ENCODE measurements at places on chromosomes 4 and X.

GRCh38 chr4:183591301-183591700 lies 67.7 kb downstream of the RWDD4 start:
- DNase-seq: no peak

DNA sequence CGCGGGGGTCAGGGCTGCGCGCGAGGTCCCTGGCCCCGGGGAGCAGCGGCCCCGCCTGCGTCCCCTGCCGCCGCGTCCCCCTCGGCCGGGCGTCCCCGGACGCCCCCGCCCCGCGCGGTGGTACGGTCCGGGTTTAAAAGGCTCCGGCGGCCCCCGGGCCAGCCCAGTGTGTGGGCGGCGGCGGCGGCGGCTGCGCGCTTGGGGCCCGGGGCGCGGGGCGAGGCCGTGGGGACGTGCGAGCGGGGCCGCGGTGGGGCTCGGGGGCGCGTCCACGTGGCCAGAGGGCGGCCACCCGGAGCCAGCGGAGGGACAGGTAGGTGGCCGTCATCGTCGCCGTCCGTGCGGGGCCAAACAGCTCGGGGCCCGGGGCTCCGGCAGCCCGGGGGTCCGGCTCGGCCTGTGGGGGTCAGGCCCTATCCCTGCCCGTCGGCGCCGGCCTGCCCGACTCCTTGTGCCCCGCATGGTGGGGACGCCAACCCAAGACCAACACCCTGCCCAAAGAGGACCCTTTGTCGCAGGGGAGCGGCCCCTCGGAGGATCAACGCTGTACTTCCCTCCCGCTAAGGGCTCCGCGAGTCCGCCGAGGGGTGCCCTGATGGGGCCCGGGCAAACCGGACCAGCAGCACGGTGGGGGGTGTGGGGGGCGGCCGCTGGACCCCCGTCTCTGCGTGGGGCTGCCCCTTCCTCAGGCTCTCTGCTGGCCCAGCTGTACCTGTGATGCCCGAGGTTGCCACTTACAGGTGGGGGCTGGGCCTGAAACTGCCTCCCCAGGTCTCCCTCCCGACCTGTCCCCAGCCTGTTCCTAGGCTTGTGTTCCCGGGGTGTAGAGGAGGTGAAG lies at the start of gene PLXNA3:
Gene PLXNA3 (plus strand): TSS at position 166 of the 838 bp plus-strand sequence. CDS start 1,903 bp downstream, outside the sequence.
- no peak for DNase-seq

DNA sequence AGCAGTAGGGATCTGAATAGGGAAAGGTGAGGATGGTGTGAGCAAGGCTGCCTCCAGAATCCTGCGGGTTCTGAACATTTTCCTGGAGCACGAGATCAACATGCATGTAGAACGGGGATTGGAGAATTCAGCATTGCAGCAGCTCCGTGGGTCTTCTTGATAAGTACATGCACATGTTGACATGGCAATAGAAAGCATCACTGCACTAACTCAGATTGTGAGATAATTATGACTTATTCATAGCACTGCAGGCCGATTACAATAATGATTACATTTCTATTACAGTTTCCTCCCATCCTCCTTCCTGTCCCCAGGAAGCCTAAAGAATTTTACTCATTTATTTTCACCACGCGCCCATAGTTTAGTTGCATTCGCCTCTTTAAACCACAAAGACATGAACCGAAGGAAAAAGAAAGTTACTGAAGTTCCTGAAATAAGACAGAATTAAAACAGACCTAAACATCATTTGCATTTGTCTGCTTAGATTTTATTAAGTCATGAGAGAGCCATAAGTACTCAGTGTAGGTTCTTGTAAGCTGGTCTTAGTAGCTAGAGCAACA lies 61.3 kb upstream of the ARX start:
- DNase-seq: no peak

- DNase-seq: no peak
Observed at GRCh38 chrX:37314531-37314930, 34.6 kb upstream of the PRRG1 start.

- DNase-seq: no peak
Observed at GRCh38 chr4:173231916-173232315, 63.3 kb downstream of the GALNT7 start.

GRCh38 chr4:137754652-137755471 lies 222.6 kb upstream of the PCDH18 start:
- no peak for DNase-seq

- no peak for DNase-seq
Observed at GRCh38 chrX:115562480-115562847, 1.5 kb downstream of the PLS3 start.

DNA sequence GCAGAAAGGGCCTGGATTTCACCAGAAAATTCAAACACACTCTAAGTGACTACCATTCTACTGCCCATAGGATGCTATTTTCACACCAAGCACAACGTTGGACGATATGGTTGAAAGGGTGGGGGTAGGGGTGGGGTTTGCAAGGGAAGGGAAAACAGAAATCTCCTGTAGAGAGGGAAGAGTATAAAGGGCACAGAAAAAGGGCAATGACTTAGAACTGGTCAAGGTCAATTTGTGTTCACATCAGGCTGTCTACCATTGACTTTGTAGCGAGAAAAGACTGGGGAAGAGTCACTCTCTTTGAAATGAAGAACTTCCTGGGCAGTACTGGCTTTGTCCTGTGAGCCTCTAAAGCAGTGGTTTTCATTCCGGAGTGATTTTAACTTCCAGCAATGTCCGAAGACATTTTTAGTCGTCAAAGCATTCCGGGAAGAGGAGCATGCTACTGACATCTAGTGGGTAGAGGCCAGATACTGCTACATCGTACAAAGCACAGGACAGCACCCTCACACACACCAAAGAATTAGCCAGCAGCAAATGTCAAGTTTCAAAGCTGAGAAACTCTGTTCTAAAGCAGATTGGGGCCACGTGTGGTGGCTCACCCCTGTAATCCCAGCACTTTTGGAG lies 48.4 kb upstream of the SLC7A3 start:
- no peak for DNase-seq

- no peak for DNase-seq
Observed at GRCh38 chr4:24975510-24975909, 55.2 kb downstream of the LGI2 start.

GRCh38 chr4:73608689-73609594 lies 11.3 kb downstream of the RASSF6 start:
- no peak for DNase-seq

DNA sequence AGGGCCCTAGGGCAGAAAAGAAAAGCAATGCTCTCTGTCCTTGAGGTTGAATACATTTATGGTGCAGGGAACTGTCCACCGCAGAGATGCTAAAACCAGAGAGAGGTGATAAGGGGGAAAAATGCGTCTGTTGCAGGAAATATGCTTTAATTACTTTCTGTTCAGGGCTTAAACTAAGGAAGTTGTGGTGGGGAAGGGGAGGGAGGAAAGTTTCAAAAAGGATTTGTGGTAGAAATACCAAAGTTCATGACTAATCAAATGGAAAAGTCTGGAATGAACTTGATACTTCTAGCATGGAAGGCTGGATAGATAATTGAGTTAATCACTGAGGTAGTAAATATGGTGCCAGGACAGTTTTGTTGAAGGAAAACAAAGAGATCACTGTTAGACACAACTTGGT lies 99.0 kb downstream of the ASB9 start:
- no peak for DNase-seq

DNA sequence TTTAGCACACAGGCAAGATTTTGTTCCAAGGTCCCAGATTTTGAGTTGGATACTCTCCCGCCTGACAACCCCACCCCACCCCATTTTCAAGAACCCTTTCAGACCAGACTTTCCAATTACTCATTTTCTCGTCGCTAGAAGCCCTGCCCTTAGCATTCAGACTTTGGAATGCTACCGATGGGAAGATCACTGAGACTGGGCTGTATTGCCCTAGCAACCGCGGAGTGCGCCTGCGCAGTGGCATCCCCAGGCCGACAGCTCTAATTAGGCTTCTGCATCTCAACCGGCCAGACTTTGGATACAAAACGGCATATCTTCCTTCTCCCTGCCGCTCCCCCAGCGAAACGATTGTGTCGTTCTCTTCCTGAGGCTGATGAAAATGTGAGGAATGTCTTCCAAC lies 3.4 kb downstream of the MAGEE2 start:
- no peak for DNase-seq

GRCh38 chr4:144787365-144788258 lies 141.7 kb downstream of the HHIP start:
- no peak for DNase-seq

GRCh38 chr4:182245541-182246215 lies 2.5 kb downstream of the TENM3 start:
- DNase-seq: no peak

DNA sequence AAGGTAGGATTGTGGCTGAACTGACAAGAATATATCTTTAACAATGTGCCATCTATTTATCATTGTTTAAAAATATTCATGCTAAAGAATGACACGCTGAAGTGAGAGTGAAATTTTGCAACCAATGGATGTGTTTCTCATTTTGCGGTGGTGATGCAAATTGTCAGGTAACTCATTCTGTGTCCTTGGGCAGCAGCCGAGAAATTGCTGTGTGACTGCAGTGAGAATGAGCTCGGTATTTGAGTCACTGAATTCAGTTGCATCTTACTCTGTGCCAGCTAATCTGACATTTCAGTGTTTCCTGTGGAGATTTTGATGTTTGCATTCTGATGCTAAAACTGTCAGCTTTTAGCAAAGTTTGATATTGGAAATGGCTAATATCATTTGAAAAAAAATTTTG lies 28.1 kb downstream of the MCUB start:
- no peak for DNase-seq

DNA sequence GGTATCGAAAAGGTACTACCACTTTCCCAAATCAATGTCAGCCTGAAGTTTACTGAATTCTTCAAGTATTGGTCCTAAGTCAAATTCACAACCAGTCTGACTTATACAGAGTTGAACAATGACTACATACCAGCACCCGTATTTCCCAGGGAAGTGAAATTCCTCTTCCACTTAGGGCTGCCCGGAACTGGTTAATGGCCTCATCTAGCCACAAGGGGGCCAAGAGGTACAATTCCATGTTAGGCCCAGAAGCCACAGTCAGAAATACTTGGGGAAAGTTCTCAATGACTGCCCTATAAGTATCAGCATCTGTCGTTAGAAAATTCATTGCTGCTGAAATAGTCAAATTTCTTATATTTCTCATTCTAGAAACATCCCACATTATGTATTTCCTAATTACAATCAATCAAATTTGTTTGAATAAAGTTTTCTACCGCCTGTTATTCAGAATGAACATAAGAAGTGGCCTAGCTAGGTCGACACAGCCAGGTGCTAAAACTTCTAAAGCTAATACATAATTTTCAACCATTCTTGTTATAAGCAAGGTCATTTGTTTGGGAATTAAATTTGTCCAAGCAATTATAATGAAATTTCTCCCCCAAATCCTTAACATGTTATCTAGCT lies 5.6 kb upstream of the PCDH7 start:
- DNase-seq: no peak

GRCh38 chr4:78691334-78691754 lies 84.8 kb upstream of the BMP2K start:
- no peak for DNase-seq

- DNase-seq: no peak
Observed at GRCh38 chrX:34503119-34503518, 154.0 kb downstream of the TMEM47 start.

- DNase-seq: no peak
Observed at GRCh38 chr4:15729910-15730533, 27.2 kb downstream of the BST1 start.

GRCh38 chr4:1154126-1154522 lies 18.3 kb downstream of the SPON2 start:
- DNase-seq: no peak

DNA sequence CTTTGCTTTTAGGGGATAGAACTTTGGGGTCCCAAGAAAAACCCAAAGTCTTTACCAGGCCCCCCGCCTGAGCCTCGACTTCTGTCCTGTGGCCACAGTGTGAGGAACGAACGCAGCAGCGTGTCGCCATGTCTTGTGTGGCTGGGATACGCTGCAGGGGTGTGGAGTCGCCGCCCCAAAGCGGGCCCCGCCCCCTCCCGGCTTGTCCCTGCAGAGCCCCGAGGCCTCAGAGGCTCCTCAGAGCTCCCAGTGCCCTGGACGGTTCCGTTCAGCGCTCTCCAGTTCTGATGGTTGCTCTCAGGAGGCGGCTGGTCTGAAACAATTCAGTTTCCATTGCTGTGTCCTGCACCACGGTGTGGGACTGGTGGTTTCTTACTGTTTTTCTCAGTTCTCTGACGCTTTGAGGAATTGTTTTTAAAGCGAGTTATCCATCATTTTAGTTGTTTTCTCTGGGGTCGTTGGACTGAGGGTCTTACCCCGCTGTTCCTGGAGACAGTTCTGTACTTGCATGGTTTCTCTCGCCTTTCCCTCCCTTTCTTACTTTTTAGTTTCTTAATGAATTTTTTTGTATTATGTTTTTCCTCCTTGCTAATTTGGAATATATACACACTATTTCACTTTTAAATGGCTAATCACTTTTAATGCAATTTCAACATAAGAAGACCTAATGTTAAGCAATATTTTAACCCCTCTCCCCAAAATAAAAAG lies 1.6 kb upstream of the IDUA start:
- DNase-seq: peak; percentile 97
